ENCODE measurements at places on chromosomes 16 and 17. TPM values are rescaled to one million over a fixed set of nuclear protein-coding genes. Genes with fewer than 3 reads are reported as not detected.
A peak's percentile ranks its signal among the peaks of the same experiment; 100 is the strongest.

DNA sequence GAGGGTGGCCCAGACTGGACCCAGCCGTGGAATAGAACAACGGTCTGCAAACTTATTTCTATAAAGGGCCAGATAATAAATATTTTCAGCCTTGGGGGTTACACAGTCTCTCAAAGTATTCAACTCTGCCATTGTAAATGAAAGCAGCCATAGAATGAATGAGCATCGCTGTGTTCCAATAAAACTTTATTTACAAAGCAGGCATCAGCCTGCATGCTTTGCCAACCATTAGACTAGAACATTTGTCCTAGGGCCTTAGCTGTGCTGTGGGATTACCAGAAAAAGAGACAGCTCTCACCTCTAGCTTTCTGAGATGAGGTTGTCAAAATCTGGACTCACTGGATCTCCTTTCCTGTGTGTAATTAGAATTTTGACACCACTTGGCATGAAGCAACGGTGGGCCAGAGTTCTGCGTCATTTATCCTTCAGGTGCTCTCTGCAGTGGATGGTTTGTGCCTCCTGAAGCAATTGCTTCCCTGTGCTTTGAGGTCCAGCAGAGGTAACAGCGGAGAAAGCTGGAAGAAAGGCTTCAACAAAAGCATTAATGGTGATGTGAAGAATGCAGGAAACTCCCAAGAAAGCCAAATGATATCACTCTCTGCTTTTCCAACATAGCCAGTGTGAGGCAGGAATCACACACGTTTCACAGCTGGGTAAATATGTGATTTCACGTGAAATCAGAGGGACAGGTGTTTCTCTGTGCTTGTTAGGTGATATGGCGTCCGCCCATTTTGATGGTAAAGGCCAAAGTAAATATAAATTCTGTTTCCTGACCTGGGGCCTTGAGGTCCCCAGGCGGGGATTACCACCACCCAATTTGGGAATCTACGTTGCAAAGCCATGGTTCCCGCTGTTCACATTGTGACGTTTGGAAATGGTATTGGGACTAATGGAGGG, 148.4 kb downstream of the PITPNC1 start:
- DNase-seq, result no peak

- peak; percentile 67 for DNase-seq
Observed at GRCh38 chr16:13909872-13910303, 10.1 kb upstream of the ERCC4 start.

DNA sequence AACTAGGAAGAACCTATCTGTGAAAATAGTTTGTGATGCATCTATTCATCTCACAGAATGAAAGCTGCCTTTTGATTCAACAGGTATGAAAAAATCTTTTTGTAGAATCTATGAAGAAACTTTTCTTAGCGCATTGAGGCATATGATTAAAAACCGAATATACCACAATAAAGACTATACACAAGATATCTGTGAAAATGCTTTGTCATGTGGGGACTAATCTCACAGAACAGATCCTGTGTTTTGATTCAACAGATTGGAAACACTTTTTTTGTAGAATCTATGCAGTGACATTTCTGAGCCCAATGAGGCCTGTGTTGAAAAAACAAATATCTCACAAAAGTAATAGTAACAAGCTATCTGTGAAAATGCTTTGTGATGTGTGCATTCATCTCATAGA, 2247.5 kb downstream of the TP53TG3F start:
- DNase-seq, result no peak

DNA sequence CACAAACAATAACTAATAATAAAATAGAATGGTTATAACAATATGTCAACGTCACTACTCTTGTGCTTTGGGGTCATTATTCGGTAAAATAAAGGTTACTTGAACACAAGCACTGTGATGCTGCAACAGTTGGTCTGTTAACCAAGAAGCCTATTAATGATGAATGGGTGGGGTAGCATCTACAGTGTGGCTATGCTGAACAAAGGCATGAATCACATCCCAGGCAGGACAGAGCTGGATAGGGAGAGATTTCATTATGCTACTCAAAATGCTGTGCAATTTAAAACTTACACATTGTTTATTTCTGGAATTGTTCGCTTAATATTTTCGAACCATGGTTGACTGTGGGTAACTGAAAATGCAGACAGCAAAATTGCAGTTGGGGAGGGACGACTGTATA, 9.1 kb upstream of the HS3ST2 start:
- no peak for DNase-seq

GRCh38 chr17:51797150-51797549, 361.4 kb downstream of the CA10 start:
- no peak for DNase-seq

DNA sequence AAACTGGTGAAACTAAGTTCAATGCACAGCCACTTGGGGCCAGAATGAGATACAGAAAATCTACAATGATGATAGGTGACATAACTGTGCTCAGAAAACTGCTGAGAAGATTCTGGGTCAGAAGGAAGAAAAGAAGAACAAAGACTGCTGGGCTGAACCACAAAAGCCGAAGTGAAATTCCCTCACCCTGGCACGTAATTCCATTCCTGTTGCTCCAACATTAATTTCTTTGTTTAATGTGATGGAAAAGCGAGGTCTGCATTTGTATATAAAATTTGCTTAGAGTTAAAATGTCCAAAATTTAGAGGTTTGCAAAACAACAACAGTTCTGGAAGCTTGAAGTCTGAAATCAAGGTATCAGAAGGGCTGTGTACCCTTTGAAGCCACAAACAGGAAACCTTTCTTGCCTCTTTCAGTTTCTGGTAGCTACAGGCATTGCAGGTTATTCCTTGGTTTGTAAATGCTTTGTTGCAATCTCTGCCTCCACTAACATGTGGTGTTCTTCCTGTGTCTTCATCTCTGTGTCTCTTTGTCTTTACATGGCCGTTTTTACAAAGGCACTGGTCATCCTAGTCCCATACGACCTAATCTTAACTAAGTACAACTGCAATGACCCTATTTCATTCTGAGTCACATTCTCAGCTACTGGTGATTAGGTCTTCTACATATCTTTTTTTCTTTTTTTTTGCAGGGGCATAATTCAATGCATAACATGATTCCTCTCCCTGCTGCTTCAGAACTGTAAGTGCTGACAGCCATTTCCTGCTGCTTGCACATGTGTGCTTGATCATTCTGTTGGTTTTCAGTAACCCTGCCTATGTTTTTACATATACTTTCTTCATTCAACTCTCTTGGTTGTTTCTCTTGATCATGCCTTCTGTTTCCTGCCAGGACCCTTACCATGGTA, 603.0 kb upstream of the CDH8 start:
- DNase-seq, result no peak

Gene TUFM
- 225 TPM for total RNA-seq

Gene KREMEN2
- 3.5 TPM for total RNA-seq

All from A172 (cell line).